NCI-H1048 (cell line): ENCODE measurements at places on chromosomes 13 and 19.

DNA sequence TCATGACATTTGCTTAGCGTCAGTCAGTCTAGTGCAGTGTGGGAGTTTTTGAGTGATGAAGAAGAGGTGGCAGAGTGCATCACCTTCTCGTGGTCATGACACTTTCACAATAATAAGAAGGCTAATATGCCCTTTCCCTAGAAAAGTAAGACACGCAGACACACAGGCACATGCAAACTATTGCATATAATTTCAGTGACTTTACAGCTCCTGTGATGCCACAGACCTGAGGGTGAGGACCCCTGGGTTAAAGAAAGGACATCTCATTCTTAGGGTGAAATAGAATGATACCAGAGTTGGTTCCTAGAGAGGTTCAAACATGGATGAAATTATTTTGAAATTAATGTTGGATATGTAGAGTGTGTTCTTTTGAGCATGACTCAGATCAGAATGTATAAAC is 300.3 kb downstream of the GPC5 start:
- DNase-seq = no peak

- DNase-seq = peak; percentile 44
Observed at GRCh38 chr19:48351341-48351752, 12.4 kb downstream of the TMEM143 start.

DNA sequence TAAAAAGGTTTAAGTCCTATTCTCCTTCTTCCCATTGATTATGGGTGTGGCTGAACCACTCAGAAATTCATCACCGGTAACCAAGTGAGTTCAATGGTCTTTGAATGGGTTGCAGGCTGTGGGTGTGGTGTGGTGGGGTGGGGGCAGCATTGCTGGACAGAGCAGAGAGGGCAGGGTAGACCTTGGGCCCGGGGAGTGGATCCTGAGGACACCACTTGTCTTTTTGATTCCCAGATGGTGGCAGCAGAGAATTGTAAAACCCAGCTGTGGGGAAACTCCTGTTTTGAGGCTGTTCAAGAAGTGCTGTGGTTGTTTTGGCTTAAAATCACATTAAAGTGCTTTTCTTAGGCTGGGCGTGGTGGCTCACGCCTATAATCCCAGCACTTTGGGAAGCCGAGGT is 45.8 kb upstream of the RGCC start:
- DNase-seq = no peak

DNA sequence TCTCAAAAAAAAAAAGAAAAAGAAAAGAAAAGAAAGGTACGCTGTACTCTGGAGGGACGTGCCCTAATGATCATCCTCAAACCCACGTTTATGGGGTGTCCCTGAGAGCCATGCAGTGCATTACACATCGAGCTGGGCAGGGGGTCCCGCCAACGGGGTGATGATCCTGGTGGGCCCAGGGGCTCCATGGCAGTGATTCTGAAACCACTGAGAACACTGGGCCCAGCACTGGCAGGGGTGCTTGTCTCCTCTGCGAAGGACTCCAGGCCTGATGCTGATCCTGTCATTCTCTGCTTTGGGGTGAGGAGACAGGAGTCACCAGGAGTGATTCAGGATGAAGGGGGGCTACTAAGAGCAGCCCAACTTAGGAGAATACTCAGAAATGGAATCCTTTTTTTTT is 18.7 kb downstream of the MOB3A start:
- DNase-seq = no peak

DNA sequence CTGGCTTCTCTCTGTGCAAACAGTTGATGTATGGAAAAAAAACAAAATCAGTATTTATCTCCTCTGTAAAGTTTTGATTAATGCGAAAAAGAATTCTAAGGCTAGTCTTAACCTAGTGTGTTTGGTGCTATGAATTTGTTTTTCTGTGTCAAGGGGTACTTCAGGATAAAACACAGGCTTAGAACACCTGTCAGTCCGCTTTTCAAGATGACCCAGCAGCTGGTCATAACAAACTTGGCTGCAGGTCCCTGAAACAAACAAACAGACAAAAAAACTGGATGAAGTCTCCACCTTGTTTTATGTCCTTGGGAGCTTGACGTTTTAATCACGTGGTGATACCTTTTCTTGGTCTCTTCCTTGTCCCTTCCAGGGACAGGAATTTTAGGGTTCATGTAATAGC is 689.3 kb downstream of the UQCRFS1 start:
- no peak for DNase-seq

DNA sequence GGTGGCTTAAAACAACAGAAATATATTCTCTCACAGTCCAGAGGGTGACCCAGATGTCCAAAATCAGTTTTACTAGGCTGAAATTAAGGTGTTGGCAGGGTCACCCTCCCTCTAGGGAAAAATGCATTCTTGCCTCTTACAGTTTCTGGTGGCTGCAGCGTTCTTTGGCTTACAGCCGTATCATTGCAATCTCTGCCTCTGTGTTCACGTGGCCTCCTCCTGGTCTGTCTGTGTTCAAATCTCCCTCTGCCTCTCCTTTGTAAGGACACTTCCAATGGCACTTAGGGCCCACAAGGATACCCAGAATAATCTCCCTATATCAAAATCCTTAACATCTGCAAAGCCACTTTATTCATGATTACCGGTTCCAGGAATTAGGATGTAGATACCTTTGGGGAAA is 21.1 kb downstream of the KCTD12 start:
- no peak for DNase-seq

- no peak for DNase-seq
Observed at GRCh38 chr19:14325134-14325533, 56.1 kb upstream of the ADGRE5 start.

DNA sequence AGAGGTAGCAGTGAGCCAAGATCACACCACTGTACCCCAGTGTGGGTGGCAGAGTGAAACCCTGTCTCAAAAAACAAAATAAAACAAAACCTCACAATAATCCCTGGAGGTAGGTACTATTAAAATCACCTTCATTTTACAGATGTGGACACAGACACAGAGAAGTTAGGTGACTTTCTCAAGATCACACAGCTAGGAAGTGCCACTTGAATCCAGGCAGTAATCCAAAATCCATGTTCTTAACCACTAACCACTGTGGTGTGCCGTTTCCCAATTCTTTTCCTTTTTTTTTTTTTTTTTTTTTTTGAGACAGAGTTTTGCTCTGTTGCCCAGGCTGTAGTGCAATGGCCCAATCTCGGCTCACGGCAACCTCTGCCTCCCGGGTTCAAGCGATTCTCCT is 9.0 kb downstream of the PPP1R14A start:
- no peak for DNase-seq
